ENCODE measurements at places on chromosomes 16 and 17.

DNA sequence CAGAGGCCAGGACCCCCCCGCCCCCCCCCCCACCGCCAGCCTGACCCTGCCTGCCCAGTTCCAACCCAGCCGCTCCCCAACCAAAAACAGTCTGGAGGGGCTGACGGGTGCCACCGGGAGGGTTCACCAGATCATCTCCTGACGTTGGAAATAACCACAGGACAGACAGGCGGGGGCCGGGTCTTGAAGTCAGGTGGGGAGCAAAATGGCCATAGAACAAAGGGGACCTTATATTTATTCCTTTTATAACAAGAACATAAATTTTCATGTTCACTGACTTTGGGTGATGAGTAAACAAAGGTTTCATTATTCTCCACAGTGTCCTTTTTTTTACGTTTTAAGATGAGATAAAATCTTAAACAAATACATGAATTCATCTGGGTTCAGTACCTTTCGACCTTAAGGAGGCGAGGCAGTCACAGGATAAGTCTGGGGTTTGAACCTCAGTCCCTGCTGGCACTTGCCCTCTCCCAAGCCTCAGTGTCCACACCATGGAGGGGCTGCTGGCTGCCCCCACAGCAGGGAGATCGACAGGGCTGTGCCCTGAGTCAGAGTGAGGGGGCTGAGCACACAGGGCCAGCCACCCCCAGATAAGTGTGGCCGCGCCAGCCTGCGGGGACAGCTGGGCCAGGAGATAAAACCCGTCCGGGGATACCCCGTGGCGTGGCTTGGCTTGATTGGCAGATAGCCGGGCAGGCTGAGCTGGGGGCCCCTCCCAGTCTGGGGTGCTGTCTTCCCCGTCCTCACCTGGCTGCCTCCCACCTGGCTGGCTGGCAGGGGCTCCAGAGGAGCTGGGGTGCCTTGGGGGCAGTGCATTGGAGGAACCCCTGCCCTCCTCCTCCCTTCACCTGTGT lies 15.0 kb downstream of the SLC7A5 start:
- no peak for DNase-seq

DNA sequence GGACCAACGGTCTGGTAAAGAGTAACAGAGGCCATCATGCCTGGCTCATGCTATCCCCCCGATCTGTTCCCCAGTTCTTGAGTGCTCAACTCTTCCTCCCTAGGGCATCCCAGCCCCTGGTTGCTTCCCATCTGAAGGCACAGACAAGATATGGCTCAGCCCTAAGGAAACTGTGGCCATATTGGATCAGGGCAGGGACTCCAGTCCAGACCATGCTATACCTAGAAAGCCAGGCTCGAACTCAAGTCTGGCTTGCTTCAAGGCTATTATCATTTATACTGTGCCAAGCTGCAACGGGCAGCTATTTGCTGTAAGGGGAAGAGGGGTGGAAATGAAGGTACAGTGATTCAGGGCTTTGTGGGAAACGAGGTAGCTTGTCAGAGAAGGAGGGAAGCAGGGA lies 2.8 kb downstream of the UBTF start:
- no peak for DNase-seq

DNA sequence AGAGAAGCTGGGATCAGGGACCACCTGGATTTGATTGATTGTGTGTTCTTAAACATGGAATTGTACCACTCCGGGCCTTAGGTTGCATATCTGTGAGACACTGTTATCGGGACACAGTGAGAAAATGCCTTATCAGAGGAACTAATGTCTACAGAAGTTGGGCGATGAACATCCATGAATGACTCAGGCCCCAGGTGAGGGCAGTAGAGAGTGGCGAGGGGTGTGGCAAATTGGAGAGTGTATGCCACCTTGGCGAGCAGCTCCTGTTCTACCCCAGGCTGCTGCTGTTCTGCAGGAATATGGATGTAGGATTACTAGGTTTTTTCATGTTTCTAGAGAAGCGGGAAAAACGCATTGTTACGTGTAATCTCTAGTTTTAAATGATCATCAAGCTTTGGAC lies 38.8 kb downstream of the CLEC16A start:
- DNase-seq: peak; percentile 1

DNA sequence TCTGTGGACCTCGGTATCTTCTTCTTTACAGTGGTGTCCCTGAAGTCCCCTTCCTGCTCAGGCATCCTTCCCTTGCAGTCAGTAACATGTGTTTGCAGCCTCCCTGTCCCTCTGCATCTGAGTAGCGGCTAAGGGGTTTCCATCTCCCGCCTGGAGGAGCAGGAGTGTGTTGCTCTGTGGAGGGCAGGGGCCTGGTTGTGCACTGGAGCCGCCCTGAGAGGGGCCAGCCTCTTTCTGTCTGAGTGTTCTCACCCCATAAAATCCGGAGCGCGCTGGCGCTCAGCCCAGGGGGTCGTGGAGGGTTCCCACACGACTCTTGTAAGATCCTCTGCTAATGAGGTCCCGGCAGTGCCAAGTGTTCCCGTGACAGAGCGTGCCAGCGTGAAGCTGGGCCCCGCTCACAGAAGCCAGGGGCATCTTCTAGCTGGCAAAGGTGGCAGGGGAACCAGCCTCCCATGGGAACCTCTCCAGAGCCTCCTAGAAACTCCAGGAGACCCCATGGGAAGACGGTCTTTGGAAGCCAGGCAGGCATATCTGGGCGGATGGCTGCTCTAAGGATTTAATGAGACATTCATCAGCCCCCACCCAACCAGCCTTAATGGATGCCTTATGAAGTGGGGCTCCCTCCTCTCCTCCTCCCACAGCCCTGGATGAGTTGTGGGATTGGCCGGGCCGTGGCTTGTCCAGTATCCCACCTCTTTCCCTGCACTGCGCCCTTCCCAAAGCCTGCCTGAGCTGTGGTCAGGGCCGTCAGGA lies 91.4 kb upstream of the GSE1 start:
- peak; percentile 58 for DNase-seq

GRCh38 chr16:84585886-84586285 lies 32.0 kb downstream of the COTL1 start:
- DNase-seq: no peak

DNA sequence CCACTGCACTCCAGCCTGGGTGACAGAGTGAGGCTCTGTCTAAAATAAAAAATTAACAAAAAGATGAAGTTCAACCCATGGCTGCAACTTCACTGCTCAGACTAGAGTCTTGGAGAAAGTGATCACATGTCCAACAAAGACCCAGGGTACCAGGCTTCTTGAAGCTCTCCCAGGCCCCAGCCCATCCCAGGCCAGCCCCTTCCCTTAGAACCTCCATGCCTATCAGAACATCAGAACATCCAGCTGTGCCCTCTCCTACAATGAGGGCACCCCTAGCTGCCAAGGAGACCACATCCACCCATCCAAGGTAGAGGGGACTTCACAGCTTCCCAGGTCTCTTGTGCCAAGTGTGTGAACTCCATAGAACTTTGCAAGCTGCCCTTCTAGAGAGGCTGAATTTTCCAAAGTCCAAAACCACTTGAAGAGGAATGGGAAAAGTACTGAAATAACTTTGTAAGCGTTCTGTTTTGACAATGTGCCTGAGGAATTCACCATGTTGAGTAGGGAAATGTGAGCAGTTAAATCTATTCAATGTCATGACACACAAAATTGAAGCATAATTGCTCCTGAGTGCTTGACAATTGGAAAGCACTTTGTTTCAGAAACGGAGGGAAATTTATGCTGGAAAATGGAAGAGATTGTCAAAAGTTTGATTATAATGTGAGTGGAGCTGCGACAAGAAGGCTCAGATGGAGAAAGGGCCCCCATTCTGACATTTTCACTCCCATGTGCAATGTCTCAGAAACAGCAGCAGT lies 230.4 kb downstream of the ZNF423 start:
- no peak for DNase-seq

DNA sequence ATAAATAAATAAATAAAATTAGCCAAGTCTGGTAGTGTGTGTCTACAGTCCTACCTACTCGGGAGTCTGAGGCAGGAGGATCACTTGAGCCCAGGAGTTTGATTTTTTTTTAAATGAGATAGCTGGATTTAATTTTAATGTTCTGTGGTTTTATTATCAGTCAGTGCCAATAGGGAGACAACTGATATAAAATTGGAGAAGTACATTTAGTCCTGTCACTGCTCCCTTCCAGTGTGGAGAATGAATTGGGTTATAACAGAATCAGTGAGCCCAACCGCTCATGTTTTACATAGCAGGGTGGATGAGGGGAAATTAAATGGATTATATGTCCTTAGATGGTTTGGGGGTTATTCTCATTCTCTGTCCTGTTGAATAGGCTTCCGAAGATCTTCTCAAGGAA lies 6.2 kb downstream of the NME1 start:
- DNase-seq: no peak

DNA sequence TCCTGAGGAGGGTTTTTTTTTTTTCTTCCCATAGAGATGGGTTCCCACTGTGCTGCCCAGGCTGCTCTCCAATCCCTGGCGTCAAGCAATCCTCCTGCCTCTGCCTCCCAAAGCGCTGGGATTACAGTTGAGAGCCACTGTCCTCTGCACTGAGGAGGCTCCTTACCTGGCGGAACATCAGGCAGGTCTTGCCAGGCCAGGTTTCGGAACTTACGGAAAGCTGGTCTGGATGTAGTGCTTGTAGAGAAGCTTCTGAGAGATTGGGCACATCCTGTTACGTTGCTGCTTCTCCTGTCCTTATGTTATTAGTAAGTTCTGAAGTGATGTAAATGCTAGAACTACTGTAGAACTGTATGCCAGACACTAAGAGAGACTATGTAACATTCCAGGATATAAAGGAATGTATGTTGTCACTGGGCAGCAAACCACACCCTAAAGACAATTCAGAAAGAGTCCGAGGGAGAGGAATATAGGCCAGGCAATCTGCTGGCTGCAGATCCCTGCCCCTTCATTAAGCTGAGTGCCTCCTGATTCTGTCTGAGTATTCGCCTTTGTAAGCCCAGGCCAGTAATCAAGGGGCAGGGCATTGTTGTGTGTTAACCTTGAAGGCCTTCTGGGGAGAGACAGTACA lies 21.1 kb downstream of the ETV4 start:
- no peak for DNase-seq

DNA sequence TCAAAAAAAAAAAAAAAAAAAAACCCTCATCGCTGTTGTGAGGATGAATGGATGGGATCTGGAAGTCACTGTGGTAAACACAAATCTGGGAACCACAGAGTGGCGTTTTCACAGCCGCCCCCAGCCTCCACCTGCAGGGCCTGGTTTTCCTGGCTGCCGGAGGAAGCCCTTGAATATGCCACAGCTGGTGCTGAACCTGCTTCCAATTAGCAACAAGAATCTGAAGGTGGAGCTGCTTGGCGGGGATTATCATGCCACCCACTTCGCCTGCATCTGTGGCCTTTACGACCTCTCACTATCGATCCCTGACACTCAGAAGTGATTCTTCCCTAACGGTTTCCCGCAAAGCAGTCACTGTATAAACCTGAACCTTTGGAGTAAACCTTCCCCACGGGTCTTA lies 16.1 kb downstream of the MRM3 start:
- peak; percentile 2 for DNase-seq

DNA sequence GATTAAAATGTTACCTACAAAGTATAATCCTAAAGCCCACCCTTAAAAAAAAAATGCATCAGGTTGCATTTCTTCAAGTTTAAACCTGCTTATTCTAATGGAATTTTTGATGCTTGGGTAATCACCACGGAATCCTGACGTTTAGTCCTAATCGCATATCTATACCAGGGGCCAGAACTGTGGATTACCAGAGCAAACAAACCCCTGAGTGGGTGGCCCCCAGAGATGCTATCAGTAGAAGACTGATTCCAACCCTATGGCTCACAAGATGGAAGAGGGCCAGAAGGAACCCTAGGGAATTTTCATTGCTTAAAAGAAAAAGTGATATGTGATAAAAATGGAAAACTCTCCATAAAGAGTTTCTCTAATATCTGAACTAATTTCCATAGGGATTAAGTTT lies 152.2 kb upstream of the NOG start:
- DNase-seq: no peak

GRCh38 chr17:57631871-57632270 lies 113.2 kb downstream of the CCDC182 start:
- no peak for DNase-seq

DNA sequence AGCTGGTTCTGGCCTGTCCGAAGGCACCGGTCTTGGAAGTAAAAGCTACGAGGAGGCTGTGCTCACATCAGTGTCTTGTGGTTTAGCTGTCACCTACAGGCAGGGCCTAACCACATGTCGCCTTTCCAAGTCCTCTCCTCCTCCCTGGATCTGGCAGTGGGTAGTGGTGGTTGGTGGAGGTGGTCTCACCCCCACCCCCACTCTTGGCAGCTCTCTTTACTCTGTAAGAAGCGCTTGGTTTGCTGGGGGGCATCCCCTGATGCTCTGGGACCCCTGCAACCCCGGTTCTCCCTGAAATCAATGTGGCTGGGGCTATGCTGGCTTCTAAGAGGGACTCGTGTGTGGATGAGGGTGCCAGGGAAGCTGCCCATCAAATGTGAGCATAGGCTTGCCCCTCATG lies 68.3 kb downstream of the WIPI1 start:
- DNase-seq: no peak

DNA sequence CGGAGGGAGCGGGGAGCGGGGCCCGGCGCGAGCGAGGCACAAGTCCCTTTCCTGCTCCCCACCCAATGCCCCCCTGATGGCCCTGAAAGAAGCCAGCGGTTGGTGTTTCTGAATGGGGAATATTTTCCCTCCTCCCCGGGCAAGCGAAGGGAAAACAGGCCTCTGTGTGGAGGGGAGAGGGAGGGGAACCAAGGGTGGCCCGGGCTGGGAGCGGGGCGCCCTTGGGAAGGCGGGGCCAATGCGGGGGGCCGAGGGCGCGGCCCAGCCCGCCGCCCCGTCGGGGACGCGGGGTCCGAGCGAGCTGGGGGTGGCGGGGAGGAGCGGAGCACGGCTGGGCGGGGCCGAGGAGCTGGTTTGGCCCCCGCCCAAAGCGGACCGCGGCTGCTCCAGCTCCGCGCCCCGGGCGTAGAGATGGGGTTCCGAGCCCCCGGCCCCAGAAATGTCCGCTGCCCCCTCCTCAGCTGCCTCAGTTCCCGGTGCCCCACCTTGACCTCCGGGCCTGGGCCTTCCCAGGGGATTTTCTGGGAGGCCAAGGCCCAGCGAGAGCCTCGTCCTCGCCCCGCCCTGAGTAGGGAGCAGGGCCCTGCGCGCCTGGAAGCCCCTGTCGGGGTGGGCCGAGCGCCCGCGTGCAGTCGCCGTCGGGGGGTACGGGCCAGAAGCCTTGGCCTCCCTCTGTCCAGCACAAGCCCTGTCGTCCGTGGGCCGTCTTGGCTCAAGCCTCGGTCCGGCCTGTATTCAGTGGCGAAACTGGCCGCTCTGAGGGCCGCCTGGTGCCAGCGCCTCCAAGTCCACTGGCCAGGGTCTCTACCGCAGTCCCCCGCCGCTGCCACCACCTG lies 3.9 kb upstream of the HEXIM1 start:
- DNase-seq: no peak

DNA sequence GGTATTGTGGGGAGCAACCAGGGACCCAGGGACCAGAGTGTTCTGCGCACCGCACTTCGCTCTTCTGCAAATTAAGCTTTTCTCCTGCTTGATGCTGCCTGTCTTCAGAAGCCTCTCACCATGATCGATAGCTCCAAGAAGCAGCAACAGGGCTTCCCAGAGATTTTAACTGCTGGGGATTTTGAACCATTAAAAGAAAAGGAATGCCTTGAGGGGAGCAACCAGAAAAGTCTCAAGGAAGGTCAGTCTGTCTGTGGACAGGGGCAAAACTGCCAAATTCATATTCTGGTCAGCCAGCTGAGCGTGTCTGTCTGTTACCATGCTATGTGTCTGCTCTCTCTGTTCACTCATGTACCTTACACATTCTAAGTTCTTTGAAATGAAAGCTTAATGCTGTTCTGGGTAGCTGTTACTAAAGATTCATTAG lies 115.7 kb downstream of the MRTFB start:
- DNase-seq: no peak

GRCh38 chr16:82735186-82735585 lies 108.4 kb downstream of the CDH13 start:
- no peak for DNase-seq

Data from NCI-H1105 treated with DMSO at 0.1 percent for 48 hours (cell line).